ENCODE measurements at places on chromosomes 3 and 15.

GRCh38 chr3:183714622-183715021 lies 17.0 kb downstream of the YEATS2 start:
- DNase-seq: no peak

DNA sequence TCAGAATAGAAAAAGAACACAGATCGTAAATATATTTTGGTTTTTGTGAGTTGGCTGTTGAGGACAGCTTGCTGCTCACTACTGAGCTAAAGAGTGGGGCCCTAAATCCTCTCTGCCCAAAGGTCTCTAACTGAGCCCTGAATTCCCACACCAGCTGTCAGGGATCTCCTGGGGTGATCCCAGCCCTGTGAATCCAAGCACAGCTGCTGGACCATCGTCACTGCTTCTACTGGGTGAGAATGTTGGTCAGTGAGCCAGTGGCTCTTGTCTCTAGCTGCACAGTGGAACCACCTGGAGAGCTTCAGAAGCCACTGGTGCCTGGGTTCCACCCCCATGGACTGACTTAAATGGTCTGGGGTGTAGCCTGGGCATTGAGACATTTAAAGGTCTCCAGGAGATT lies 90.5 kb upstream of the IL12A start:
- DNase-seq: no peak

DNA sequence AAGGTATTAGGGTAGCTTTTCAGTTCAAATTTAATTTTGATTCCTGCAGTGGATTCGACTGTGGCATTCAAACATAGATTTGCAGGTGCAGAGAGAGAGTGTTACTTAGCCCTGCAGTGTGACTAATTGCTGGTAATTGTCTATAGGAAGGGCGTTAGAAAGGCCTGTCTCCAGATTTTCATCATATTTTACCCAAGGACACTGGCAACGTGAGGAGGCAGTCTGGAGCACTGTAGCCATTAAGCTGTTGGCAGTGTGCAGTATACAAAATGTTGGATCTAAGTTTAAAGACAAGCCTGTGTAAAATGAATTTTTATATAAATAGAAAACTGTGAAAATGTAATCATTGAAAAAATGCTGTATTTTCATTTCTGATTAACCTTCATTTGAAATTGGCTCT lies 342.9 kb downstream of the CNTN4 start:
- DNase-seq: no peak

GRCh38 chr3:34895841-34896240 lies 743.5 kb upstream of the ARPP21 start:
- DNase-seq: no peak

GRCh38 chr3:66602237-66602636 lies 101.4 kb upstream of the LRIG1 start:
- DNase-seq: no peak

- DNase-seq: no peak
These were observed 1.4 kb downstream of the CSK start for GRCh38 chr15:74783072-74783807.

GRCh38 chr15:38073178-38073946 lies 138.9 kb downstream of the TMCO5A start:
- DNase-seq: no peak

DNA sequence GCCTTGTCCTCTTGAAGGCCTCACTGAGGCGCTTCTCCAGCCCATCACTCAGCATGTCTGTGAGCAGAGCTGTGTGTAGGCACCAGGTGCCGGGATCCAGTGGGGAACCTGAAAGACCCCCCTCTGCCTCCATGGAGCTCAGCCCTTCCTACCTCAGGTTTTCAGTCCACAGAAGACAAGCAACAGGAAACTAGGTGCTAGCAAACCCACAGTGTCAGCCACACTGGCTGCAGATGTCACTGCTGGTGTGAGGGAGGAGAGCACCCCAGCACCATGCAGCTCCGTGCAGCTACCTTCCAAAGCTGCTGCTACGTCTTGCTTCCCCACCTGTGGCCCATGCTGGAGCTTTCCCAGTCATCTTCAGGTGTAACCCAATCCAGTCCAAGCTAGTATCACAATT lies 17.9 kb downstream of the PSTPIP1 start:
- DNase-seq: no peak

GRCh38 chr3:12560505-12561190 lies 3.8 kb downstream of the MKRN2 start:
- no peak for DNase-seq

DNA sequence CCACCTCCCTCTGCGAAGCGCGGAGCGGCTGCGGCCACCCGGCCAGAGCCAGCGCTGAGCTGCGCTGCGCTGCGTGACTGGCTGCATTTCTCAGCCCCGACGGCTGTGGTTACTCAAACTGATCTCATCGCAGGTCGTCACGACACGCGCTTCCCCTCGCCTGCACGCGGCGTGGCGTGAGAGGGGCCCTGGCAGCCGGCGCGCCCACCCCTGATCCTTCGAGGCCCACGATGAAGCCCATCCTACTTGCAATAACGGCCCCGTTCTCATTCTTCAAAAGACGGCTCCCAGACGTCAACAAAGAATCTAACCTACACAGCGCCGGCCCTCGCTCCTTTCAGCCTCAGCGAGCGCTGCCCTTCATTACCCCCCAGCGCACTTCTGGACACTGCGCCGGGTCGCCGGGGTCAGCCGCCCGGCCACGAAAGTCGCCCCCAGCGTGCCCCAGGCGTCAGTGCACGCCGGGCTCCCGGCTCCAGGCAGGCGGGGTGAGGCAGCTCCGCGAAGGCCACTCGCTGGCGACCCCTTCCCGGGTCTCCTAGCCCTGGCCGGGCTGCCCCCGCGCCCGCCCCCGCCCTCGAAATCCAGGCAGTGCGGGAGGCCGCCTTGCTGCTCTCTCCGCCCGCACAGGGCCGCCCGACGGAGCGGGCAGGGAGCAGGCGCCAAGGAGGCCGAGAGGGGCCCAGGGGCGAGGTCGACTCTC lies 9.9 kb upstream of the LEKR1 start:
- no peak for DNase-seq

GRCh38 chr15:60793656-60794055 lies 314.7 kb upstream of the ICE2 start:
- no peak for DNase-seq

DNA sequence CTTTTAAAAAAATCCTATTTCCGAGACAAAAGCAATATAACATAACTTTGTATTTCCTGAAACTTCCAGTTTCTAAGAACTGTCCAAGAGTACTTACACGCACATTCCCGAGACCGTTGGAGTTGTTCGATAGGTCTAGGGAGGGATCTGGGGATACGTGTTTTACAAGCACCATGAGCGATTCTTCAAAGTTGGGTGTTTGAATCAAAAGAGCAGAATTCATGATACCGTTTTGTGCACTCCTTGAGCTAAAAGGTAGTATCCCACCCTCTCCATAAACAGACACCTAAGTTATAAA lies 700 bp upstream of the EDEM1 start:
- no peak for DNase-seq

DNA sequence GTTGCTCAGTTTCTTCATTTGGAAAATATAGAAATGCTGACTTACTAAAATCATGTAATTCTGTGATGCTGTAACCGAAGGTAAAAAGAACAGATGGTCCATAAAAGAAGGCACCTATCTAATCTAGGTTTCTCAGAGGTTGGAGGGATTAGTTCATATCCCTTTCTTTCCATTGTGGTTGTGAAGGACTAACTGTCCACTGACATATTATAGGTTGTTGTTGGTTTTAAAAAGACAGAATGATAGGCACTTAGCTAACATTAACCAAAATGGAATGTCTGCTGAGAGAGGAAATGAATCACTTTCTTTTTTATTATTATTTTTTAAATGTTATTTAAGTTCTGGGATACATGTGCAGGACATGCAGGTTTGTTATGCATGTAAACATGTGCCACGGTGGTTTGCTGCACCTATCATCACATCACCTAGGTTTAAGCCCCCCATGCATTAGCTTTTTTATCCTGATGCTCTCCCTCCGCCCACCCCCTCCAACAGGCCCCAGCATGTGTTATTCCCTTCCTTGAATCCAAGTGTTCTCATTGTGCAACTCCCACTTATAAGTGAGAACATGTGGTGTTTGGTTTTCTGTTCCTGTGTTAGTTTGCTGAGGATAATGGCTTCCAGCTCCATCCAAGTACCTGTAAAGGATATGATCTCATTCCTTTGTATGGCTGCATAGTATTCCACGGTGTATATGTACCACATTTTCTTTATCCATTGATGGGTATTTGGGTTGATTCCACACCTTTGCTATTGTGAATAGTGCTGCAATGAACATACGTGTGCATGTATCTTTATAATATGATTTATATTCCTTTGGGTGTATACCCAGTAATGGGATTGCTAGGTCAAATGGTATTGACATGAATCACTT lies 45.8 kb downstream of the ALDH1A2 start:
- no peak for DNase-seq

GRCh38 chr3:129358772-129359371 lies 69.6 kb downstream of the EFCAB12 start:
- no peak for DNase-seq

GRCh38 chr3:27133060-27133459 lies 236.1 kb downstream of the NEK10 start:
- no peak for DNase-seq

DNA sequence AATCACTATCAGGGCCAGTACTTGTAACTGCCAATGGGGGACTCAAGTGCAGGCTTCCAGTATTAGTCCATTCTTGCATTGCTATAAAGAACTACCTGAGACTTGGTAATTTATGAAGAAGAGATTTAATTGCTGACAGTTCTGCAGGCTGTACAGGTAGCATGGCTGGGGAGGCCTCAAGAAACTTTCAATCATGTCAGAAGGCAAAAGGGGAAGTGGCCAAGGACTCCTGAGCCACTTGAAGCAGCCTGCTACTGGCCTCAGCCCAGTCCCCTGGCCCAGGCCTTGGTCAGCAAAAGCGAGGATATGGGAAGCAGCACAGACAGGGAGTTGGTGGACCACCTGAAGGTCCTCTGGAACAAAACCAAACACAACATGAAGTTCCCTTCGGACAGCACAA lies 29.2 kb upstream of the OR5K1 start:
- DNase-seq: no peak

DNA sequence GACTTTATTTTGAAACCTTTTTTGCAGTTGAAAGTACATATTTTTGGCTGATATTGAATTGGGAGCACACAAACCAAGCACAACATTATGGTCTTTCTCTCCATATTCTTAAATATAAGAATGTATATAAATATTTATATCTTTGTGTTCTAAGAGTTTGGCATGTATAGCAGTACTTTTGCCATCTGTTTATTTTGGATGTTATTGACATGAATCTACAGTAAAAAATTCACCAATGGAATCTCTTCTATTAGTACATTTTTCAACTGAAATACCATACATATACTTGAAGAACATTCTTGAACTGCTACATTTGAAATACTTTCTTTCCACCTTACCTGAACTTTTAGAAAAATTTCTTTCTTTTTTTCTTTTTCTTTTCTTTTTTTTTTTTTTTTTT lies 109.2 kb upstream of the STRIT1 start:
- DNase-seq: no peak

- DNase-seq: no peak
These were observed 9.1 kb upstream of the ACAD9 start for GRCh38 chr3:128870347-128870746.

GRCh38 chr15:79132770-79133169 lies 42.2 kb upstream of the RASGRF1 start:
- no peak for DNase-seq

DNA sequence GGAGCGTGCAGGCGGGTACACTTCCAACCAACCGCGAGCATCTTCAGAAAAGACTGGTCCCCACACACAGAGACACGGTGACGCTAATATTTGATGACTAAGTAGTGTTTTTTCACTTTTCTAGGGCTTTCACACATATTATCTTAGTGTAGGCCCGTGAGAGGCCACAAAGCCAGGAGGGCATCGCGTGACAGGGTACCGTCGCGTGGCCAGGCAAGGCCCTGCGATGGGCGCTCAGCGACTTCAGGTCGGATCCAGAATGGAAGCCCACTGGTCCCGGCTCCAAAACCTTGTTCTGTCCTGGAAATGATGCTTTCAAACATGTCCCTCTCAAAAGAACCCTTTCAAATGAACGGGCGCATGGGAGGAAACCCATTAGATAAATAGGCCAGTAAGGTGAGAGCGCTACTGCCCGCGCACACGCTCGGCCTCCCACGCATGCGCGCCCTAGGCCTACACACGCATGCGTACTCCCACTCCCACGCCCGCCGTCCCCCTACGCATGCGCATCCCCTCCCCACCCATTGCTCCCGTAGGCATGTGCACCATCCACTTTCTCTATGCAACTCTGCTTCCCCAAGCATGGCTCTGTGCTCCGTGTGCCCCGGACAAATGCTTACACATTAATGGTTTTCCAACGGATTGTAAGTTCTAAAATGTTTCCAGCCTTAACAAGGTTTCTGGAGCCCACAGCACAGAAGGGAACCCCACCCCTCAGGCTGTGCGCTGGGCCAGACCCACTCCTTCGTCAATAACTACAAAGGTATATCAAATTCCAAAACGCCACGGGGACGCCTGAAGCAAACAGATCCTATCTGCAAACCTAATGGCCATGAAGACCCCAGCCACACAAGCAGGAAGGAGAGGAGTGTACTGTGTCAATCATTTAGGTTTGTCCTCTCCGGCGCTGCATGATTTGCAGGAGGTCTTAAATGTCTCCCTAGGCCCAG lies 72.1 kb downstream of the OCA2 start:
- DNase-seq: no peak

GRCh38 chr3:193665370-193665989 lies 72.5 kb downstream of the OPA1 start:
- DNase-seq: peak; percentile 37

GRCh38 chr15:68442041-68442440 lies 10.1 kb upstream of the ITGA11 start:
- no peak for DNase-seq

GRCh38 chr3:78725703-78726246 lies 1042.0 kb downstream of the ROBO1 start:
- no peak for DNase-seq

DNA sequence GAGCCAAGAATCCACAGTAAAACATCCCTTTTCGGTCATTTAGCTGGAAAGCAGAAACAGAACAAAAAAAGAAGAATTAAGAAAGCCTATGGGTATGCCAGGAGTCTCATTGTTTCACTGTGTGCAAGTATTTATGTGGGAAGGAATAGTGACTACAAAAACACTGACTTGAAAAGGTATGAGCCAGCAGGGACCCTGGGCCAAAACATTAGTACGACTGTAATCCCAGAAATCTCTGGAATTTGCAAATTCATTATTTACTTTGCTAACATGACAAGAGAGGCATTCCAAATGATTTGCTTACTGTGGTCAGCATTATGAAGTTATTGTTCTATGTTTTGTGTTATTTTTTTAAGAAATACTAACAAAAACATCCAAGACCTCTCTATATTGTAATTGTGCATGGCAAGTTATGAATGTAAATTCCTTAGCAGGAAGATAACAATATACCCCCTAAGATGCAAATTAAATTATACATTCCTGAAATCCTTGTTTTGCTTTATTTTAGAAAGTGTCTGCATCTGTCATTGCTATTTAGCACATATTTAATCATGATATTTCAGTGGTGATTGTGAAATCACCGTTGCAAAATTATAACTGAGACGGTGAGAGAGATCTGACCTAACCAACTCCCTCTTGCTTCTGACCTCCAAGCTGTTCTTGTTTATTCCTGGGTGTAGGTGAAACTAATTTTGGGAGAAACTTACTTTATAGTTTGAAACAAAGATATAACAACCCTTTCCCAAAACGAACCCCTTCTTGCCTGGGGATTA lies 299.2 kb downstream of the ZPLD1 start:
- DNase-seq: no peak

Measured in NCI-H2081 treated with DMSO at 0.1 percent for 48 hours (cell line).